ENCODE measurements at places on chromosomes 16 and 17. TPM values are rescaled to one million over a fixed set of nuclear protein-coding genes. Genes with fewer than 3 reads are reported as not detected.

OSGIN1 gene
- total RNA-seq, result 1.2 TPM

ZP2 gene
- 3.4 TPM for total RNA-seq

NTN1 gene
- total RNA-seq, result 15.1 TPM

CFAP97D1 gene
- not detected for total RNA-seq

CTU2 gene
- total RNA-seq, result 11.3 TPM

DNA sequence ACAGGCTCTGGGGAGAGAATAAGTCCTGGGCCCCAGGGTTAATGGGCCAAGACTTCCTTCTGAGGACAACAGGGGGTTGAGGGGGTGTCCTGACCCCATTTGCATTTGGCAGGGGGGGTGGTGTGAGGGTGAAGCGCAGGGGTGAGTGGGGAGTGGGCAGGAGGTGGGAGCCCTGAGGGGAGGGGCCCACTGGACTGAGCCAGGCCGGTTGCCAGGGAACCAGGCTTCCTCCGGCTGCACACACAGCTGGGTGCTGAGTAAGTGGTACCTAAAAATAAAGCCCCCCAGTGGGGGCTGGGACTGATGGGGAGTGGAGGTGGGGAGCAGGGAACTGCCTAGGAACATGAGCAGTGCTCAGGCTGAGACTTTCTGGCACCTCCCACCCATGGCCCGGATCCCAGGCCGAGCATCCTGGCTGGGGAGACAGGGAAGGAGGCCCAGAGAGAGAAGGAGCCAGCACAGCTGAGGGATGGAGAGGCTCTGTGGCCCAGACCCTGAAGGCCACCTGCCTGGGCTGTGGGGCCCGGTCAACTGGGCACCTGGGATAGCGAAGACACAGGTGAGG is 7.5 kb upstream of the RASD1 start:
- no peak for DNase-seq

DNA sequence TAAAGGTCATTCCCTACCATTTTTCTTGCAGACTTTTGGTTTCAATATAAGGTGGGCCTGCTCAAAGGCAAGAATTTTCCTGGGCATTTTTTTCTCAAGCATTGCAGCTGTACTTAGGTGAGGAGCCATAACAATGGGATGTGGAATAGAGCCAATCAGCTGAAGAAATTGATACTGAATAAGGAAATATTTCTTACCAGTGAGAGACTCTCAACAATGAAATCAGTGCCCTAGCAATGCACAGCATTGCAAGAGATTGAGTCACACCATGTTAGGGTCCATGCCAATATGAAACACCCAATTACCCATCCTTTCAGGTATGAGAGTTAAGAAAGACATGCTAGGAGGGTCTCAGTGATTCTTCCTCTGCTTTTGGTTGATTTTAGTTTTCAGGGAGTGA is 237.6 kb downstream of the SOX9 start:
- no peak for DNase-seq

- DNase-seq, result no peak
Observed at GRCh38 chr17:36949461-36949927, 740 bp downstream of the AATF start.

DNA sequence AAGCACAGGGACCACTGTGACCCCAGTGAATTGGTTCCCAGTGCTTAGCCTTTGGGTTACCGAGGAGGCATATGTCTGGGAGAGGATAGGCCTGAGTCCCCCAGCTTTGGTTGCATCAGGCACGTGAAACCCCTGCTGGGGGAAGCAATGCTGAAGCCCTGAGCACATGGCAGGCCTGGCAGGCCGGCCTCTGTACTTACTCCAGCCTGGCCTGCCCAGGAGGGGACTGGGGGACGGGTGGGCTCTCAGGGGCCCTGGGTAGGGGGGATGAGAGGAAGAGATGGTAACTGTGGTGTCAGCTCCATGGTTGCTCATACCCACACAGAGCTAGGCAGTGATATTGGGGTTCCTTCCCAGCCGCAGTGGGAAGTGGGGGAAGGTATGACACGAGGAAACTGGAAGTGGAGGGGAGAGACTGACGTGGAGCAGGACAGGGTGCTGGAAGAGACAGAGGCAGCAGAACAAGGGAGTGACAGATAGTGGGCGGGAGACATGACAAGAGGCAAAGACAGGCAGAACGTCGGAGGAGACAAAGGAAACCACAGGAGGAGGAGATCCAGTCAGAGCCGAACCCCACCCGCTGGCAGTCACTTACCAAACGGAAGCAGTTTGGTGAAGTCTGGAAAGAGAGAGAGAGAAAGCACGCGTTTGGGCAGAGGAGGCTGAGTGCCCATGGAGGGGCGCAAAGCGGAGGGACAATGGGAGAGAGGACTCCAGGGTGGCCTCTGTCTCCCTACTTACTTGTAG is 9.1 kb downstream of the TMEM208 start:
- DNase-seq, result no peak

- no peak for DNase-seq
Observed at GRCh38 chr17:13036751-13037150, 18.9 kb upstream of the ELAC2 start.

DNA sequence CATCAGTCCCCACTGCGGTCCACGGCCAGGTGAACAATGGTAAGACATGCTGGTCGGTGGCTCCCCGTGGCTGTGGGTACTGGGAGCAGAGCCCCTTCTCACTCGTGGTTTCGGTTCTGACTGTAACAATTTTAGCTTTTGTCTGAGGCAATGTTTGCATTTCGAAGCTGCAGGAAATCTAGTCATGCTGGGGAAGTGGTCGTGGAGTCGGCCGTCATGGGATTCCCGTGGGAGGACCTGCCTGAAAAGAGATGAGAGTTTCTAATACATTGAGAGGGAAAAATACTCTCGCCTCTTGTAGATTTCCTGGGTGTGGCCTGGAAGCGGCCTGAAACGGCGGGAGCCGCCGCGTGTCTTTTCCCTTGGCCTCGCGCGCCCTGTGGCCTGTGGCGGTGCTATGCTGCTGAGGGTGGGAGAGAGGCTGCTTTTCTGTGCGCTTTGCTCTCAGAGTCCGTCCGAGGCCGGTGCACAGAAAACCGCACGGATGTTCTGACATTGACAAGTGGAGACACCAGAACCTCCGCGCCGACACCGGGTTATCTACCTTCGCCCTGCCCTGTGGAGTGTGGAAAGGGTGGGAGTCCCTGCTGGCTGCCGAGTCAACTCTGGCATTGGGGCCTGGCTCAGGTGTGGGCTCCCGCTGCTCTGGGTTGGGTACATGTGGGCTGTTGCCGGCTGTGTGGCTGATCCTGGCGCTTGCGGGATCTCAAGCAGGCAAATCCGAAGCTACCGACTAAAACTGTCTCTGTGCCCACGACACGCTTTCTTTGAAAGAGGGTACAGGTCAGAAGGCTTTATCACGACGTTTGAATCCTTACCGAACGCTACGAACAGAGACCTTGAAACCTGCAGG is 60.8 kb downstream of the WDR45B start:
- DNase-seq, result no peak

- DNase-seq, result peak; percentile 16
Observed at GRCh38 chr17:9522074-9522473, 53.5 kb downstream of the STX8 start.

DNA sequence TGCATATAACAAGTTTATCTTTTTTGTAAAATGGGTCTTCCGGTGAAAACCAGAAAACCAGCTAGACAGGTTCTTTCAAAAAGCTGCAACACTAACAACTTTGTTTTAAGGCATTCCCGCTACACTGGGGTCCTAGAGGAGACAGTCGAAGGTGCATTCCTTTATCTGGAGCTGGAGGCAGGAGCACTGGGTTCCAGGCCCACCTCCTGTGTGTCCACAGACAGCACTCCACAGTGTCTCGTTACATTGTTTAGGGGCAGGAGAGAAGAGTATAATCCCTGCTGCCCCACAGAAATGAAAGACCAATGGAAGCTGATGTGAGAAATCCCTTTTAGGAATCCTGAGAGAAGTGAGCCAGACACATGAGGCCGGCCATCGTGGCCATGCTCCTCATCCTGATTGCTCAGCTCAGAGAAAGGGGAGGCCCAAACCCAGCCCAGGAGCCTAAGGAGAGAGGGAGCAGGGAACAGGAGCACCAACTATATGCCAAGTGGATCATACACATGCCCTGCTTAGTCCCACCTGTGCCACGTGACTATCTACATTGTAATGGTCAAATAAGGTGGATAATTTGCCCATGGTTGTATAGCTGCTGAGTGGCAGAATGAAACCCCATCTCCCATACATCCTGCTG is 59.5 kb downstream of the CCDC182 start:
- DNase-seq, result no peak

DNA sequence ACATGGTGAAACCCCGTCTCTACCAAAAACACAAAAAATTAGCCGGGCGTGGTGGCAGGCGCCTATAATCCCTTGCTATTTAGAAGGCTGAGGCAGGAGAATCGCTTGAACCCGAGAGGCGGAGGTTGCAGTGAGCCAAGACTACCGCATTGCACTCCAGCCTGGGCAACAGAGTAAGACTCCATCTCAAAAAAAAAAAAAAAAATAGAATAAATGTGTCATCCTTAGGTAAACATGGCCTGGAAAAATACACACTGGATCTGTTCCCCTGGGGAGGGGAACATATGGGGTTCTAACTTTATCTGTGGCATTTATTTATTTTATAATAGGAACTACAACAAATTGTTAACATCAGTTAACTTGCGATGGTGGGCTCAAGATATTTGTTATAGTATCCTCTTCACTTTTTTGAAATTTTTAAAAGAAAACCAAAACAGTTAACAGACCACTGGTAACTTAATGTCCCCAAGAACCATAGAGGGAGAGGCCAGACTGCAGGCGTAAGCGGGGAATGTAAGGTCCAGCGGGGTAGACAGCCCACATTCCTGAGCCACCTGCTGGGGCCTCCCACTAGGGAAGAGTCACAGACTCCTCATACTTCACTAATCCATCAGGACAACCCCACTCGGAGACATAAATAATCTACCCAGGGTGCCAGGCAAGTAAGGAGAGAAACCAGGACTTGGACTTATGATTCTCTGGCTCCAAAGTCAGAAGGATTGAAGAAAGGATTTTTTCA is 12.5 kb upstream of the TXNDC11 start:
- DNase-seq, result no peak

- DNase-seq, result no peak
Observed at GRCh38 chr17:72342061-72342460, 221.2 kb downstream of the SOX9 start.
